Islet precursor cell (in vitro differentiated cells): ENCODE measurements at places on chromosomes 11 and 22.

DNA sequence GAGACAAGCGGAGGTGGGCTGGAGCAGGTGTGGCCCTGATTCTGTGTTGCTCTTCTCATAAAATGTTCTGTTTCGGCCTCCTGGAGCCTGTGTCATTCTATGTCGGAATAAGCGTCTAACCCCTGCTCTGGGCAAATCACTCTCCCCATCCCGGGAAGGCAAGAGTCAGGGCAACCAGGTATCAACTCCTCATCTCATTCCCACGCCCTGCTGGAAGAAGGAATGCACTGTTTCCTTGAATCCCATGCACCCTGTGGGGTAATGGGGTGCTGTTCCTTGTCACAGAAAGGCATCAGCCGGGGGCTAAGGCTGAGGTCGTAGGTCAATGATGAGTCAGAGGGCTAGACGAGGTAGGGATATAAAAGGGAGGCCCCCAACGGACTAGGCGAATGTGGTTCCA lies 2.6 kb downstream of the FAM180B start:
- DNase-seq = no peak

DNA sequence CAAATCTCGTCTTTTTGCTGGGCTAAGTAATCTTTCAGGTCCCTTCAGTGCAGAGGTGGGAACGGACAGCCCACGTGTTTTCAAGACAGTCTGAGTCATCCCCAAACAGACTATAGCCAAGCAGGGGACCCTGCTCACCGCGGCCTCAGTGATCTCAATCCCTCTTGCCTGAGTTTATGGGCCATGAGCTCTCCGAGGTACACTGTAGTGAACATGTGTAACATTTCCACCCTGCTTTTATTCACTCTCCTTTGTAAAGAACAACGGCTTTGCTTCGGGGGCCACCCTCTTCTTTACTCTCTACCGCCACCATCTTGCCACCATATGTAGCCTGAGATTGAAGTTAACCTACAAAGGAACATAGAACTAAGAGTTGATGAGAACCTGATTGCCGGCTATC lies 11.5 kb upstream of the KCTD14 start:
- DNase-seq = no peak

- DNase-seq = no peak
Observed at GRCh38 chr11:37978647-37979046, 1380.6 kb upstream of the RAG2 start.

GRCh38 chr11:48077251-48077650 lies 96.9 kb downstream of the PTPRJ start:
- peak; percentile 45 for DNase-seq
